Dorsolateral prefrontal cortex (tissue), 122 donors: ENCODE measurements at places on chromosomes 16 and 17. TPM values are rescaled to one million over a fixed set of nuclear protein-coding genes. Genes with fewer than 3 reads are reported as not detected.

DNAH9 gene
- total RNA-seq = 12.7 TPM

MIEN1 gene
- 60.5 TPM for total RNA-seq

SLC5A10 gene
- not detected for total RNA-seq

MPP2 gene
- 64.7 TPM for total RNA-seq

SP6 gene
- total RNA-seq = 0.17 TPM

RAC3 gene
- total RNA-seq = 15.4 TPM

TEX14 gene
- 1.1 TPM for total RNA-seq

TMC6 gene
- total RNA-seq = 61.4 TPM

MAZ gene
- total RNA-seq = 170 TPM

GRCh38 chr16:47363761-47364160, 97.1 kb downstream of the ITFG1 start:
- no peak for DNase-seq

GRCh38 chr16:66728804-66729203, 22.6 kb downstream of the DYNC1LI2 start:
- no peak for DNase-seq

DNA sequence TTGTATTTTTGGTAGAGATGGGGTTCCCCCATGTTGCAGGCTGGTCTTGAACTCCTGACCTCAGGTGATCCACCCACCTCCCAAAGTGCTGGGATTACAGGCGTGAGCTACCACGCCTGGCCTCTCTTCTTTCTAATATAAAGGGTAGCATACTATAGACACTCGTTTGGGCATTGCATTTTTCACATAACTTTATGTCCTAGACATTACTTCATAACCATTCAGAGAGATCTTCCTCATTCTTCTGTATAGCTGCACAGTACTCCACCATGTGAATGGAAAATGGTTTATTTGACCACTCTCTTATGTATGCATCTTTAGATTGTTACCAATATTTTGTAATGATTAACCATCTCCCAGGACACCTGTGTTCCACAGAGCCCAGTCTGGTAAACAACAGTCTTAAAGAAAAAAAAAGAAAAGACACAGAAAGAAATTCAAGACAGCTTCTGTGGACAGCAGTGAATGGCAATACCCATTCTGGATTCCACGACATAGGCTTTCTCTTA, 42.1 kb downstream of the TK2 start:
- DNase-seq = no peak

- DNase-seq = no peak
These were observed 8.9 kb downstream of the BAIAP2 start for GRCh38 chr17:81043725-81044427.

- DNase-seq = peak; percentile 33
These were observed 22.3 kb upstream of the RBFOX3 start for GRCh38 chr17:79633154-79633553.

DNA sequence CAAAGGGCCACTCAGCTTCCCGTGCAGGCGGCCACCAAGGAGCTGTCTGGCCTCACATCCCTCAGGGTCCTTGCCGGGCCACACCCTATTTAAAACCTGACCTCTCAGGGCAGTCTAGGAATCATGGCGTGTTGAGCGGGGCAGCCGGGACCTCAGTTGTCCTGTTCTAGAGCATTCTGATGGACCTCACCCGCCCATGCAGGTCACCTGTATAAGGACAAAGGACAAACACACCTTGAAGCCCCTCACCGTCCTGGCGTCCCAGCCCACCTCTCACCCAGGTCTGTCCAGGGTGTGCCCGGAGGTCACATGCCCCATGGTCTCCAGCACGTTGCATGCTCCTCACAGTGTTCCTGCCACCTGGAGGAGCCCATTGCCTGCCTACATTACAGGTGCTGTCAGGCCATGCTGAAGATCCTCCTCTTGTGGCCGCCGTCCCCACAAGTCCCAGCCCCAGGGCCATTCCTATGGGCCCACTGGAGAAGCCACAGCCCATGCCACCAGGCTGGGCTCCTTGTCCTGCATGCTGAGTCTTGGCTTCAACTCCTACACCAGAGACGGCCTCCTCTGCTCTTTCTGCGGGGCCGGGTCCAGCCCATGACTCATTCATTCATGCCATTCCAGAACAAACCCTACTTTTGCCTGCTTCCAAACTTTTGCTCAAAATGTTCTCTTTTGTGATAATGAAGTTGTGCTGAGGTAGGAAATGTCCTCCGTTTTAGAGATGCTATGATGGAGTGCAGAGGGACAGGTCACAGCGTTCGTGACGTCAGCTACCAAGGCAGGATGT, 46.3 kb downstream of the PEMT start:
- DNase-seq = peak; percentile 36

- peak; percentile 95 for DNase-seq
These were observed 772 bp downstream of the CHD3 start for GRCh38 chr17:7889166-7889955.

GRCh38 chr16:62967163-62967562, 930.9 kb upstream of the CDH8 start:
- no peak for DNase-seq

GRCh38 chr17:40349895-40350688, 14.4 kb downstream of the GJD3 start:
- DNase-seq = no peak

- DNase-seq = peak; percentile 77
These were observed 31.4 kb downstream of the ACTG1 start for GRCh38 chr17:81481073-81481799.

DNA sequence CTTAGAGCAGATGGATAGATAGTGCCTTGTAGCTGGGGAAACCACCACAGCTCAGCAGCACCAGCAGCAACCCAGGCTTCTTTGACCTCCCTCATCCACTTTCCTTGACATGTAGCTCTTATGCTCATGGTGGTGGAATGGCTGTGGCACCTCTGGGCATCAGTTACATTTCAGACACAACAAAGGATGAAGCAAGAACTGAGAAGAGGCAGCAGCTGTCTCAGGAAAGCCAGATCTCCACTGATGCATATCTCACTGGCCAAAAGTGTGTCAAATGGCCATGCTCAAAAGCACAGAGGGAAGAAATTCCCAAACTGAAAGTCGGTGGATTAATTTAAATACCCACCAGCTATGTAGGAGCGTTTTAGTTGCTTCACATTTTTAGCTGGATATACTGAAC, 671.4 kb upstream of the SALL1 start:
- DNase-seq = no peak

- DNase-seq = no peak
These were observed 227.5 kb downstream of the SPECC1 start for GRCh38 chr17:20236578-20237227.

DNA sequence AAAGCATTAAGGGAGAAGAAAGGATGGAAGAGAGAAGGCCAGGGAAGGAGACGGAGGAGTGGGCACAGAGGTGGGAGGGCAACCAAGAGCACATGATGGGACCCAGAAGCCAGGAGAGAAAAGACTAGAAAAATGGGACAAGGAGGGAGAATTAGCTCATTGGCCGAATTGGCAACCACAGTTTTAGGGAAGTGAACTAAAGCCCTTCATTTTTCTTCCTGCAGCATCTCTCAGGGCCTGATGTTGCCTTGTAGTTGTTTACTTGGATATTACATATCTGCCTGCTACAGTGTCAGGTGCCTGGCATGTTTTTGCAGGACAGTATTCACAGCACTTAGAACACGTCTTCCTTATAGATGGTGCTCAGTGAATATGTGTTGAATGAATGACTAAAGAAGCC, 19.0 kb downstream of the EMP2 start:
- no peak for DNase-seq

DNA sequence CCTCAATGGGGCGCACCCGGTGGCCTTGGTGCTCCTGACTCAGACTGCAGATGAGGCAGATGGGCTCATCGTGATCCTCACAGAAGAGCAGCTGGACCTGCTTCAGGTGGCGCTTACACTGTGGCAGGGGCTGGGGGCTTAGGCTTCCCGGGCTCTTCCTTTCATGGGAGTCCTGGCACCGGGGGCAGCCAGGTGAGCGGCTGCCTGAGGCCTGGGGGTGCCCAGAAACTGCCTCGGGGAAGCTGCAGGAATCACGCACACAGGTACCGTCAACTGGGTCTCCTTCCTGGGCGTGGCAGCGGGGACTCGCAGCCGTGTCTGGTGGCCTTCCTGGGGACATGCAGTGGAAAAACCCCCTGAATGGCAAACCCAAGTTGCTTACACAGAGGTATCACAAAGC, 7.0 kb downstream of the MEFV start:
- no peak for DNase-seq

GRCh38 chr16:67760956-67761230, 41.8 kb upstream of the GFOD2 start:
- no peak for DNase-seq

DNA sequence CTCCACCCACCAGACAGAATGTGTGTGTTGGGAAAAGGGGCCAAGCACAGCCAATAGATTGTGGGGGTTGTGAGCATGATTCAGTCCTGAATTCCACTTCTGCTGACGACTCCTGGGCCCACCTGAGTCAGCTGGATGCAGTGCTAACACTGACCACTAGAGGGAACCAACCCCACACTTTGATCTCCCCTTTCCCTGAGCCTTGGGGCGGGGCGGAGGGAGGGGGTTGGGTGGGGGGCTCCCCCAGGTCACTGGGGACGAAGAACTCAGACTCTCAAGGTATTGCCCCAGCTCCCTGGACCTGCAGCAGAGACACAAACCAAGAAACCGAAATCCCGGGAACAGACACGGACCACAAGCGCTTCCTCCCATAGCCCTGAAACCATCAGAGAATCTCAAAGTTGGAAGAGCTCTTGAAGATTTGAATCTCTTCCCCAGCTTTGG, 621 bp upstream of the CSHL1 start:
- no peak for DNase-seq

DNA sequence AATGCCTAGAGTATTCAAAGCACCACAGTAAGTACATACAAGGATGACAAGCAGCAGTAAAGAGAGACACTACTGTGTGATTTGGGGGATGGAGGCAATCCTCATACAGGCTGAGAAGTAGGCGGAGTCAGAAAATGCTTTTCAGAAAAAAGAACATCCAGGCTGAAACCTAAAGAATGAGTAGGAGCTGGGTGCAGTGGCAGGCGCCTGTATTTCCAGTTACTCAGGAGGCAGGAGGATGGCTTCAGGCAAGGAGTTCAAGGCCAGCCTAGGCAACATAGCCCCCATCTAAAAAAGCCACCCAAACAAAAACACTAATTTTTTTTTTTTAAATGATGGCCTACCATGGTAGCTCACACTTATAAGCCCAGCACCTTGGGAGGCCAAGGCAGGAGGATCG, 10.3 kb downstream of the KANSL1 start:
- DNase-seq = no peak

GRCh38 chr17:49993423-49994060, 1.5 kb downstream of the DLX3 start:
- DNase-seq = no peak

- no peak for DNase-seq
These were observed 107.4 kb upstream of the TOM1L1 start for GRCh38 chr17:54793271-54793670.

- no peak for DNase-seq
These were observed 5.0 kb downstream of the SOST start for GRCh38 chr17:43753493-43754129.

- no peak for DNase-seq
These were observed 15.7 kb downstream of the CDRT4 start for GRCh38 chr17:15451680-15452079.

GRCh38 chr16:74585846-74586443, 21.0 kb downstream of the GLG1 start:
- no peak for DNase-seq

GRCh38 chr16:23217646-23218045, 35.1 kb downstream of the SCNN1G start:
- DNase-seq = no peak

GRCh38 chr16:56282451-56282850, 91.2 kb downstream of the GNAO1 start:
- DNase-seq = no peak

DNA sequence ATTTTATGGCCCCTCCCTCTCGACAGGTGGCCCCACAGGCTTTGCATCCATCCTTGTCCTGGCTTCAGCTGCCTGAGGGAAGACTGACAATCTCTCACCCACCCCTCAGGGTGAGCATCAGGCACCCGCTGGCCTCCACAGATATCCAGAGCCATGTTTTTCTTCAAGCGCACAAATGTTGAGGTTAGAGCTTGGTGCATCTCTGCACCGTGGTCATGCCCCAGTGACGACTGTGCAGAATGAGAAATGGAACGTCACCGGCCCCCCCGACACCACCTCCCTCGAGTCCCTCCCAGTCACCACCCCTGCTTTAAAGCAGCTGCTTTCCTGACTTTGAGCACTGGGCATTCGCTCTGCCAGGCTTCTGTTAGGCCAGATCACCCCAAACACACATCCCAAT, 19.8 kb upstream of the TIMP2 start:
- no peak for DNase-seq

DNA sequence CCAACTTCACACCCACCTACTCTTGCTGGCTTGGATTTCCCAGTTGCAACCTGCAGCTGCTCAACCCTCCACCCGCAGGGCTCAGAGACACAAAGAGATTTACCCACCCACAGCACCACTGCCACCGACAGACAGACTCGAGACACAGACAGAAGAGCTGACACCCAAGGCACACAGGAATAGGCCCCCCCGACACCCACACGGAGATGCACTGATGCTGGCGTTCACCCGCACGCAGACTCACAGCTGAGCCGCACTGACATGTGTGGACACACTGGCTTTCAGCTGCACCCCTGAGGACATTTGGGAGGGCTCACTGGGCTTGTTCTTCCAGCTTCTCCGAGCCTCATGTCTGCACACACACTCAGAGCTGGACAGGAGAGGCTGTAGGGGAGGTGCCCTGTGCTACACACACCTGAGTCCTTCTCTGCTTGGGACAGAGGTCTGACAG, 8.2 kb downstream of the STX1B start:
- no peak for DNase-seq

- no peak for DNase-seq
These were observed 161.4 kb upstream of the C16orf82 start for GRCh38 chr16:26905336-26905735.
